ENCODE measurements at places on chromosomes 16 and 17.

GRCh38 chr16:85615014-85615851 lies 2.1 kb downstream of the GSE1 start:
- peak; percentile 30 for DNase-seq

DNA sequence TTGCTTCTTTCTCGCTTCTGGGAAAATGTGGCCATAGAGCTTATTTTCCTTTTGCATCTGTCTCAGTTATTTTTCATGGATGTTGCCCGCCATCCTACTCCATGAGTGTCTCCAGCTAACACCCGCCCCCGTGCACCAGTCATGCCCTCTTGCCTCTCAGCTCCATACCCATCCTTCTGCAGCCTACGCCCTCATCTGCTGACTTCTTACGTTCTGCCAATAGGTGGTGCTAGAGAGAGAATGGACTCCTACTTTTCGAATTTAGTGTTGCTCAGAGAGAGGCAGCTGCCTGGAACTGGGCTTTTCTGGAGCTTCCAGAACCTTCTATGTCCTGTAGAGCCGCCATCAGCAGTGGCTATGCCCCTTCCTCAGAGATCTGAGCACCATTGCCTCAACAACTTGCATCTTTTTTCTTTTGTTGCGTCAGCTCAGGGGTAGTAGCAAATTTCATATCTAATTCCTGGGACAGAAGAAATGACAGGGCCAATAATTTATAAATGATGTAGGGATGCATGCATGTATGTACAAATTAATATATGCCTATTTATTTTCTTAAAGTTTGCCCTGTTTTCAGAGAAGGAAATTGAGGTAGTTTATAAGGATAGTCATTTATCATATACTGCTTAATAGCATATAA lies 119.7 kb upstream of the MYOCD start:
- DNase-seq, result peak; percentile 8

GRCh38 chr16:85524630-85525419 lies 88.3 kb upstream of the GSE1 start:
- DNase-seq, result no peak

- no peak for DNase-seq
These were observed 7.7 kb upstream of the ARHGAP23 start for GRCh38 chr17:38420518-38420917.

- DNase-seq, result no peak
These were observed 179.4 kb upstream of the IRX6 start for GRCh38 chr16:55144651-55145050.

GRCh38 chr16:46783800-46784199 lies 35.7 kb upstream of the MYLK3 start:
- DNase-seq, result no peak

- DNase-seq, result no peak
These were observed 53.0 kb upstream of the GAS7 start for GRCh38 chr17:10251212-10251948.

- no peak for DNase-seq
These were observed 2.2 kb upstream of the MPG start for GRCh38 chr16:75580-76501.

GRCh38 chr16:4510747-4511426 lies 27.7 kb downstream of the CDIP1 start:
- DNase-seq, result no peak

- no peak for DNase-seq
These were observed 996 bp upstream of the KCNJ12 start for GRCh38 chr17:21375162-21375560.
